CD4-positive, alpha-beta memory T cell (primary cell): ENCODE measurements at places on chromosomes 2 and 18.

GRCh38 chr2:1863386-1863785 lies 119.1 kb upstream of the PXDN start:
- DNase-seq, result no peak

- no peak for DNase-seq
Measured at GRCh38 chr18:52313213-52313612, 26.8 kb upstream of the DCC start.

- no peak for DNase-seq
Measured at GRCh38 chr18:63586966-63587365, at the start of gene SERPINB13. Gene SERPINB13, plus strand, starts transcription at chr18:63587343. Its CDS starts 1,325 bp downstream, at chr18:63588668.

DNA sequence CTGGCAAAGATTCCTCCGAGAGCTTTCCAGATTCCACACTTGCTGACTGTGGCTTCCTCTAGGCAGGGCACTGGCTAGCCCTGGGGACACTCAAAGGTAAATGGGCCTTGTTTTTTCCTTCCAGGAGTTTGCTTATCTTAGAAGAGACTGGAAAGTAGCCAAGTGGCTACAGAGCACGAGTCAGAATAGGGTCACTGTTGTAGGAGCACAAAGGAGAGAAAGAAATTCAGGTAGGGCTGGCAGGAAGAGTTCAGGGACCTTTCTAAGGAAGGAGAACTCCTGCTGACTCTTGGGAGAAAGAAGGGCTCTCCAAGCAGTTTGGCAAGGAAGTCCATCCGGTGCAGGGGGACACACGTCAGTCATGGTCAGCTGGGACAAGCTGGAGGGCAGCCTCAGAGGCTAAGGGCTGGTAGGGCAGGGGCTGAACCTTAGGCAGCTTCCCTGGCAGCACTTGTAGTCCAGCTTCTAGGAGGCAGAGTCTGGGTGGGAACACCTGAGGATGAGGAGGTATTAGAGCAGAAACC lies 39.5 kb downstream of the NIFK start:
- DNase-seq, result no peak

- no peak for DNase-seq
Measured at GRCh38 chr18:10785798-10786197, 260.0 kb downstream of the NAPG start.

DNA sequence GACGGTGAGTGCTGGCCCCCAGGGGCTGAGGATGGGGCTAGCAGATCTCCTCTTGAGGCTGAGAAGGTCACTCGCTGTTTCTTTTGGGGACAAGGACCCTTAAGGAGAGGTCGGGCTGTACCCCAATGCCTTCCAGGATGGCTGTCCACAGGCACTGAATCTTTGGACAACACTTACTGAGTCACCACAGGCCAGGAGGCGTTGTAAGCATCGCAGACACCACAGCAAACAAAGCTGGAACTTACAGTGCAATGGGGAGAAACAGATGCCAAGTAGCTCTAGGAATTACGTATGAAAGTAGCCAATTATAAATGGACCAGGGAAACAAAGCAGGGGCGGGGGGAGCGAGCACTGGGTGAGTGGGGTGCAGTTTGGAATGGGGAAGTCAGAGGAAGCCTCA lies 219.8 kb downstream of the GLI2 start:
- DNase-seq, result no peak

DNA sequence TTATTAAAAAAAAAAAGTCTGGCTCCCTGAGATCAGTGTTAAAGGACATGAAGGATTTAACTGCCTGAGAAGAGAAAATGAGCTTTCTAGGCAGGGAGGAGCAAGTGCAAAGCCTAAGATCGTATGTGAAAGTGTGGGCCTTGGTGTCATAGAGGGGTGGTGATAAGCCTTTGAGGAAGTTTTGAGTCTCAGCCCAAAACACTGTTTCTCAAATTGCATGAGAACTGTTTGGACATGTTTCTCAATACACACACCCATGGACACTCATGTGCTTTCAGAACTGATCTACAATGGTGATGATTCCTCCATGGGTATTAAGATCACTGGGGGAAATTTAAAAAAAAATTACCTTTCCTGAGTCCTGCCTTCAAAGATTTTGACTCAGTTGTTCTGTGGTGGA lies 336.7 kb upstream of the RND3 start:
- no peak for DNase-seq

DNA sequence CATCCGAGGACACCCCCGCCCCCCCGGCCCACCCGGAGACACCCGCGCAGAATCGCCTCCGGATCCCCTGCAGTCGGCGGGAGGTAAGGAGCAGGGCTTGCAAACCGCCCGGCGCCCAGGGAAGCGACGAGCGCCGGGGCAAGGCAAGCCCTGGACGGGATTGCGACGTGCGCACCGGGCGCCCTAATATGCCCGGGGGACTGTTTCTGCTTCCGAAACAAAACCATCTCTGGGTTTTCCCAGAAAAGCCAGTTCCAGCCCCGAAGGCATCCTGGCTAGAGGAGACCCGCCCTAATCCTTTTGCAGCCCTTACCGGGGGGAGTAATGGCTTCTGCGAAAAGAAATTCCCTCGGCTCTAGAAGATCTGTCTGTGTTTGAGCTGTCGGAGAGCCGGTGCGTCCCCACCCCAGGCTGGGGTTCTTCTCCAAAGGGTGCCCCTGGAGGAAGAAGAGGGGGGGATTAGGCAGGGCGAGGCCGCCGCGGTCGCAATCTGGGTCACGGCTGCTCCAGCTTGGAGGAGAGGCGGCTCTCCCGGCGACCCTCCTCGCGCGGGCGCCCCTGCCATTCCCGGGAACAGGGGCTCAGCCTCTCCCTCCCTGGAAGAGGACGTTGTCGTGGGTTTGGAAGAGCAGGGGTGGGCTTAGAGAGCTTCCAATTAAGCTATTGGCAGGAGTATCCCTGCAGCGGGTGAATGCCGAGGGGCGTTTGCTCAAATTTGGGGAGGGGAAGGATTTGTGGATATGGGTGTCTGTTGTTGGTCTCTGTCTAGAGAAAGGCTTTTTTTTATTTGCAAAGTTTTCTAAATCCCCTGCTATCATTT lies 521 bp downstream of the MYCN start:
- DNase-seq, result no peak
